ENCODE measurements at places on chromosomes 11 and 22.

DNA sequence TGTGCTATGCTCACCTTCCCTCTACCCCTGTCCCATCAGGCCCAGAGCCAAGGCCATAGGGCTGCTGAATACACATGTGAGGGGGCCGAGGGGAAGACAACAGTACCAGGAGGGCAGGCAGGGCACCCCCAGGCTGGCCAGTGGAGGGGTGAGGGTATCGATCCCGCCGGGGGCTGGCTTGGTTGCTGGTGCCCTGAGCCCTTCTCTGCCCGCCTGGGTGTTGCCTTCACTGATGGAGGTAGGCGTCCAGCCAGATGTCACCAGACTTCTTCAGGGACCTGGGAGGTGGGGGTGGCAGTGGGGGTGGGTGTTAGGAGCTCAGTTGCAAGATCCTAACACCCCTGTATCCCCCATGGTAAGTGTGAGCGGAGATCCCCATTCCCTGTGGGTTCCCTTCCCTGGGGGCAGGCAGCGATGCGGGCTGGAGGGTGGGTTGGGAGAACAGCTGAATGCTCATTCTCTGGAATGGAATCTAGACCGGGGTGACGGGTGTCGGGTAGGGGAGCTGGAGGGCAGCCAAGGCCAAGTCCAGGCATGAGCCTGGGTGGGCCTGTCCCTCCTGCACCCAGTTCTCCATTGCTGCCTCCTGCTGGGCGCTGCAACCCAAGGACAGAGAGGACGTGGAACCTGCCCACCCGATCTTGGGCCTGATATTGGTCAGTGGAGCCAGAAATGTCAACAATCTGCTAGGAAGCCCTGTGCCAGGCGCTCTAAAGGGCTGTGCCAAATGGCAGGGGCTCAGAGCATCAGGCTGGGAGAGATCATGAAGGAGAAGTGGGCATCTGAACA, 17.6 kb downstream of the FADS3 start:
- no peak for DNase-seq

- peak; percentile 68 for DNase-seq
Observed at GRCh38 chr11:57459164-57460021, 935 bp upstream of the RTN4RL2 start.

GRCh38 chr11:35185696-35186095, 46.7 kb downstream of the CD44 start:
- DNase-seq, result no peak

GRCh38 chr11:135043434-135043833, 631.4 kb upstream of the B3GAT1 start:
- DNase-seq, result no peak

DNA sequence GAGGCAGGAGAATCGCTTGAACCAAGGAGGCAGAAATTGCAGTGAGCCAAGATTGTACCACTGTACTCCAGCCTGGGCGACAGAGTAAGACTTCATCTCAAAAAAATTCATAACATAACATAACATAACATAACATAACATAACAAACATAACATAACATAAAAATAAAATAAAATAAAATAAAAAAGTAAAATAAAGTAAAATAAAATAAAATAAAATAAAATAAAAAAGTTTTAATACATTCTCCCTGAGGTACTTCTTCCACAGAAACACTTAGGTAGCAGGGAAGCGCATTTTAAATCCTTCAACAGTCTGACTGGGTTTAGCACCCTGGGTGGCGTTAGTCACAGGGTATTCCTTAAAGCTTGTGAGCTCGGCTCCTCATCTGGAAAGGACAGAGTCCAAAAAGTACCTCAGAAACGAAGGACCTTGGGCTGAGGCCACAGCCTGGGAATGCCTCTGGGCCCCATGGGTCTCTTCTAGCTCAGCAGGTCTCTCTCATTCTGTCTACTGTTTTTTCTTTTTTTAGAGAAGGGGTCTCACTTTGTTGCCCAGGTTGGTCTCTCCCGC, 41.7 kb downstream of the MICAL3 start:
- DNase-seq, result no peak

GRCh38 chr11:13111813-13112130, 102.7 kb downstream of the RASSF10 start:
- no peak for DNase-seq

GRCh38 chr22:37480387-37481346, 5.5 kb downstream of the MFNG start:
- DNase-seq, result no peak

DNA sequence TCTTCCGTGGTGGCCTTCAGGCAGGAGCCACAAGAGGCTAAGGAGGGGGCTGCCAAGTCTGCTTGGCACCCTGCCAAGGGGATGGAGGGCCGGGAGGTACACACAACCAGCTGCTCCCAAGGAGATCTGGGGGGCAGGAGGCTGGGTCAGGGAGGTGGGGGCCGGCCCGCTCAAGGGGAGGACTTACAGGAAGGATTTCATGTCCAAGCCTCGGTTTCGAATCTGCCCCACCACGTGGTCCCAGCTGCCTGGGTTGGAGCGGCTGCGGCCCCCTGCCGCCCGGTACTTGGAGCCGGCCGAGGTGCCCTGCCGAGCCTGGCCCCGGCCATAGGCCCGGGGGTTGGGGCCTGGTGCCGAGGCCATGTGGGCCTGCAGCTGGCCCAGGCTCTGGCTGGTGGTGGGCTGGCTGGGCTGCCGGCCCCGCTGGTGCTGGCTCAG, 33.5 kb downstream of the LRRC10B start:
- no peak for DNase-seq

- no peak for DNase-seq
Observed at GRCh38 chr11:57320719-57321387, 3.9 kb downstream of the TNKS1BP1 start.

DNA sequence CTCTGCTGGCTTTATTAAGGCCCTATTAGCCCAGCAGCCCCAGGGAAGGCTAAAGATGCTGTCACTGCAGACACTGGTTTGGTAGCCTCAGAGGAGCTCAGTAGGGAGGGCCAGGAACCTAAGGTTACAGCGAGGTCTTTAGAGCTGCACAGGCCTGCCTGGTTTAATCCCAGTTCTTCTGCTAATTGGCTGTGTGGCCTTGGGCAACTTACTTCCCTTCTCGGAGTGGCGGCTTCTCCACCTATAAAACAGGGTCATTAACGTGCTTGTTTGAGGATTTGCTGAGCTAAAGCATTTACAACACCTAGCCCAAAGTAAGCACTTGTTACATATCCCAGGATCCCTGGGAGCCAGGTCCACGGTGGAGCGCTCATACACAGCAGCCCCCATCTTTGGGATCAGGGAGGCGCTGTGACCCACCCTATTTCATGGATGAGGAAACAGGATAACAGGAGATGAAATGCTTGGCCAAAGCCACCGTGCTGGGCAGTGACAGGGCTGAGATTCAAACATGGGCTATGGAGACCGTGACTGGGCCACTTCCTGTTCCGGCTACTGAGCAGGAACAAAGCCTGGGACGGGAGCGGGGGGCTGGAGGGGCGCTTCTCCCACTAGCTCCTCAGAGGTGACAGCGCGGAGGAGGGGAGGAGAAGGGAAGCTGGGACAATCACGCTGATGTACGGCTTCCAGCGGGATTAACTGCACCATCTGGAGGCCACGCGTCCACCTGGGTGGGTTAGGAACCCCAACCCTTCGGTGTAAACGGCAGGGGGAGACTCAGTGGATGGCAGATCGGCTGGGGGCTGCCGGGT, 61.5 kb downstream of the IGLL1 start:
- no peak for DNase-seq

GRCh38 chr22:40679964-40680818, 907 bp downstream of the MCHR1 start:
- DNase-seq, result no peak

DNA sequence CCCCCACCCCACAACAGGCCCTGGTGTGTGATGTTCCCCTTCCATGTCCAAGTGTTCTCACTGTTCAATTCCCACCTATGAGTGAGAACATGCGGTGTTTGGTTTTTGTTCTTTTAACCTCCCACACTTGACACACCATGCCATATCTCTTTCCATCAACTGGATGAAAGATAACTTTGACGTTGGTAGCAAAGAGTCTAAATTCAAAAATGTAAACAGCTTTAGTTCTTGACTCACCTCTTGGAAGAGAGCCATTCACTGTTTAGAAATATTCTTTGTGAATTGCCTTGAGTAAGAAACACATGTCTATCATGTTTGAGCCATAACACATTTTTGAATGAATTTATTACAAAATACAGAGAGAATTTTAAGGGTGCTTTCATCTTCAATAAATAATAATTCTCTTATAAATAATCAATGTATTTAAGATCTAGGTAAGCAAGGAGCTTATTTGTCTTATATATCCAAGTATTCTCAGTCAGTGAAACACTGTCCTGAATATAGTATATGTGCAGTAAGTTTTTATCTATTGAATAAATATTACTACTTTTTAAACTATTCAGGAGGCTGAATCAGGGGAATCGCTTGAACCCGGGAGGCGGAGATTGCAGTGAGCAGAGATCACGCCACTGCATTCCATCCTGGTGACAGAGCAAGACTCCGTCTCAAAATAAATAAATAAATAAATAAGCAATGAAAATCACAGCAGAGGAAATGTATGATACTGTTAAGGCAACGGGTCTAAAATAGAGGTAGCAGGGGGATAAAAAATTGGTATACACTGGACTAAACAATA, 6.7 kb downstream of the CARD18 start:
- no peak for DNase-seq

DNA sequence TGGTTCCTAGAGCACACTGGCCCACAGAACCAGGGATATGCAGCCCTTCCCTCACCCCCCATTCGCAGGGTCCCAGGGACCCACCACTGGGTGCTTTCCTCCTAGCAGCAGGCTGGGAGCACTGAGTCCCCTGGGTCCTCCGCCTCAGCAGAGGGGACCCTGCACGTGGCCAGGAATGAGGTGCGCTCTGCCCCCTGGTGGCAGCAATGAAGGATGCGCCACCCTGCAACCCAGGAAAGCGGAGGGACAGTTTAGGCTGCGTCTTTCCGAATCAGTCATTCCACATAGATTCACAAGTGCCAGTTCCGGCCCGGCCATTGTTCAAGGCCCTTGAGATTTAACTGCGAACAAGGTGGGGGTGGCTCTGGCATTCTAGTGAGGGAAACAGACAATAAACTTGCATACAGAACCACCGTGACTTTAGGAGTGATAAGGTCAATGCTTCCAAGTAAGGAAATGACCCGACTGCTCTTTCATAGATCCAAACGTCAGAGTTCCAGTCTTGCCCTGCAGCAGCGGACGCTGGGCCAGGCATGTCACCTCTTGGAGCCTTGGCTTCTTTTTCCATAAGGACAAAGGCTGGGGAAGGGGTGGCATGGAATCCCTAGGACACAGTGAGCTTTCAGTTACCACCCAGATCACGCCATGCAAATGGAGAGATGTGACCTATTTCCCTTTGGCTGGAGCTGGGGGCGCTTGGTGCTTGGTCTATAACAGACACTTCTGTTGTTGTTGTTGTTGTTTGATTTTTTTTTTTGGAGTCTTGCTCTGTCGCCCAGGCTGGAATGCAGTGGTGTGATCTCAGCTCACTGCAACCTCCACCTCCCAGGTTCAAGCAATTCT, 7.7 kb downstream of the RIN1 start:
- peak; percentile 92 for DNase-seq

GRCh38 chr11:68006606-68007166, 2.8 kb upstream of the UNC93B1 start:
- no peak for DNase-seq

GRCh38 chr11:37474889-37475288, 876.9 kb upstream of the RAG2 start:
- no peak for DNase-seq

GRCh38 chr11:72307439-72307838, 63.5 kb upstream of the PHOX2A start:
- DNase-seq, result no peak

DNA sequence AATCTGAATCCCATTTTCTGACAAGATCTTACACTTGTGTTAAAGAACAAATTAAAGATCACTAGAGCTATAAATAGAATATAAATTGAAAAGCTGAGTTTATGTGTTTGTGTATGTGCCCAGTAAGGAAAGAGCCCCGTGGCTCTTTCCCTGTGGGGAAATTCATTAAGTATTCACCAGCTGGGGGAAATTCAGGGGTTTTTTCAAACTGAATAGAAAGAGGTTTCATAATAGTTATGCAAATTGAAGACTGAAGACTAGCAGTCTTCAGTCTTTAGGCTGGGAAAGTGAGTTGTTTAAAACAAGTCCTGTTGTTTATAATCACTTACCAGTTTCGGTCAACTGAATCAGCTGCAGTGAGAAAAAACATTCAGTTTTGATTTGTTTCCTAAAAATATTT, 11.3 kb upstream of the MS4A7 start:
- no peak for DNase-seq

DNA sequence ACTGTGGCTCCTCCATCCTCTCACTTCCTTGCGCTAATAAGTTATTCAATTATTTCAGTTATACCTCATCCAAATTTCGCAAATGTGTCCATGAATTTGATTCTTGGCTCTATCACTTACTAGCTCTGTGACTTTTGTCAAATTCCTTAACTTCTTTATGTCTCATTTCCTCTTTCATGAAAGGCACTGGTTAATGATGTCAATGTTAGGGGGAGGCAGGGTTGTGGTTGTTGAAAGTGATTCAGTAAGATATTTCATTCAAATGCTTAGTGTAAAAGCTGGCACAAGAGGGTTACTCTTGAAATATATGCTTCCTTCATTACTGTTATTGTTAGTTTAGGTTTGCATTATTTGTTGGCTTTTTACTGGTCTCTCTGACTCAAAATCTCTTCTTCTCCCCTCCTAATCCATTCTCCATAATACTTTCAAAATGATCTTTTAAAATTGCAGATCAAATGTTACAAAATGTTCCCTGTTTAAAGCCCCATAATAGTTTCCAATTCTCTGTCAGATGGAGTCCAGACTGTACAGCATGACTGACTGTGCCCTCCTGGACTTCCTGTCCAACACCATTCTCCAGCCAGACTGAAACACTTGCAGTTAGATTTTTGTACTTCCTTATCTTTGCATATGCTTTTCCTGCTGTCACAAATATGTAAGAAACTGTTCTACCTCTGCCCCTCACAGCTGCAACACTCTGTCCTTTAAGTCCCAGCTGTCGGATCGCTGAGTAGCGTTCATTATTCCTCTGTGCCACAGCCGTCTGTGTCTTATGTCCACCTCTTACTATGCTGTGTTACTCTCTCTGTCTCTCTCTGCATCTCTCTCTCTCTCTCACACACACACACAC, 510.6 kb upstream of the RAG2 start:
- no peak for DNase-seq

DNA sequence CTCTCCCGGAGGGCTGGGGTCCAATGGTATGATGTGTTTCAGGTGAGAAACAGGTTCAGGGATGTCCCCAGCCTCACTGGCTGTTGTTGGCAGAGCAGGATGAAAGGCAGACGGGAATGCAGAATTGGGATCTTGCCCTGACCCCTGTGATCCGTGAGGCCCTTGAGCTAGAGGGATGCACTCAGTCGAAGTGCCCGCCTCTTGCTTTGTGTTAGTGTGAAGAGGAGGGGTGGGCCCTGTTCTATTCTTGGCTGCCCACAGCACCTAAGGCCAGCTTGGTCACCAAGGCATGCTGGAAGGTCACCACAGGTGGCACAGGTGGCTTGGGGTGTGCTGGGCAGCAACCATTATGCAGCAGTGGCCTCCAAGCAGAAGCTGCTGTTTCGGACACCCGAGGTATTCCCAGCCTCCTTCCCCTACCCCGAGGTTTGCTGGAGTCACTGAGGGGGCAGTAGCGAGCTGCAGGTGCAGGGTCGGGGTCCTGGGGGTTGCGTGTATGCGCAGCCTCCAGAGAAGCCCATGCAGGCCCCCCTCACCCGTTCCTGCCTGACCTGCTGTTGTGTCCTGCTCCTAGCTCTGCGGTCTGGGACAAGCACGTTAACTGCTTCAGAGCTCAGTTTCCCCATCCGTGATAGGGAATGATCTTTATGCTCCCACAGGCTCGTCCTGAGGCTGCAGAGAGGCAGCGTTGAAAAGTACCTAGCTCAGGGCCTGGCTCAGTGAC, 13.0 kb downstream of the LRP5 start:
- no peak for DNase-seq
